ENCODE measurements at places on chromosomes 7 and 10. TPM values are rescaled to one million over a fixed set of nuclear protein-coding genes. Genes with fewer than 3 reads are reported as not detected.

- H3K4me3 ChIP-seq, result no peak overlapping the region
- DNase-seq, result no peak
- no peak overlapping the region for H3K27ac ChIP-seq
- H3K27me3 ChIP-seq, result no peaks in the 10 kb centered on the region
- peaks cover 8% of the 10 kb centered on the region for H3K36me3 ChIP-seq
These were observed 122.6 kb downstream of the MICU1 start for GRCh38 chr10:72503241-72503640.

GRCh38 chr10:30413996-30414576 is 19.9 kb upstream of the MAP3K8 start:
- H3K4me1 ChIP-seq, result peaks cover 25% of the 10 kb centered on the region
- no peaks in the 10 kb centered on the region for H3K27me3 ChIP-seq
- no peak overlapping the region for H3K4me3 ChIP-seq
- no peak overlapping the region for H3K27ac ChIP-seq
- peak; percentile 83 for DNase-seq

GRCh38 chr10:8998751-8999150 is 944.3 kb downstream of the GATA3 start:
- H3K4me1 ChIP-seq, result peaks cover 3% of the 10 kb centered on the region
- H3K36me3 ChIP-seq, result no peaks in the 10 kb centered on the region
- no peaks in the 10 kb centered on the region for H3K27me3 ChIP-seq
- no peak overlapping the region for H3K27ac ChIP-seq

DNA sequence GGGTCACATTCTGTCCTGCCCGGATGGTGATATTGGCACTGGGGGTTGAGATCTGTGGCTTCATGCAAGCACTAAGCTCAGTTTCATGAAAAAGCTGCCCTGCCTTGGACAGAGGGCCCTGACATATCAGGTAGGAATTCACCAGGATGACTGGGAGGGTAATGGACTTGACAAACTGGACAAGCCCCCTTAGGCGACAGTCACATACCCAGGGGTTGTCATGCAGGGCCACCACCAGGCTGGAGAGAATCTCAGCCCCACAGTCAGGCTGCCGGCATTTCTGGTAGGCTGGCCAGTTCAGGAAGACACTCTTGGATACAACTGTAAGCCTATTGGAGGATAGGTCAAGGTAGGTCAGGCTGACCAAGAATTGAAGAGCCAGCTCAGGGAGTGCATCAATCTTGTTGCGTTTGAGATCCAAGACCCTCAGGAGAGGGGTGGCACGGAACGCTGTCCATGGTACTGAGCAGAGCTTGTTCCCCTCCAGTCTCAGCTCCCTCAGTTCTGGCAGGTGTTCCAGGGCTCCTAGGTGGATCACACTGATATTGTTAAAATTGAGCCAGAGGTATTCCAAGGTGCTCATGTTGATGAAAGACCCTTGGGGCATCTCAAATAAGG is 824 bp downstream of the LRIT2 start:
- no peak for DNase-seq
- no peak overlapping the region for H3K4me3 ChIP-seq
- H3K27ac ChIP-seq, result no peak overlapping the region
- peaks cover 4% of the 10 kb centered on the region for H3K27me3 ChIP-seq
- H3K36me3 ChIP-seq, result no peaks in the 10 kb centered on the region

DNA sequence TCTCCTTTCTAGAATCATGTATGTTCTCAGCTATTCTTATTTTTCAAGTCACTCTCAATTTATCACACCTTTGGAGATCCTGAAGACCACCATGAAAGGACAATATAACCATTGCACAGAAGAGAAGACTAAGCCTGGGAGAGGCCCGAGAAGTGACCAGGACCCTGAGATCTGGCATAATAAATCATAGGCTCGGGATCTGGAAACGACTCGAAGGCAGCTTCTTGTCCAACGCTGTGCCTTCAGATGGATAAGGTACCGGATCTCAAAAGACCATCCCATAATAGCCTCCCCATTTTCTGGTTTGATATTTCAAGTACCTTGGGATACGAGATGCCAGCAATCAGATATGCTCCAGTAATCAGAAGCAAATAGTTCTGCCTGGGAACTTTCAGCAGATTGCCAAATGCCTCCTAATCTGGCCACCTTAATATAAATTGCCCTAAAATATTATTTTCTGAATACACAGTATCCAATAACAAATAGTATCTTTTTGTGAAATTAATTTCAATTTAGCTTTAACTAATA is 179.2 kb upstream of the ZMIZ1 start:
- peaks cover 5% of the 10 kb centered on the region for H3K27me3 ChIP-seq
- H3K27ac ChIP-seq, result no peak overlapping the region
- peaks cover 4% of the 10 kb centered on the region for H3K4me1 ChIP-seq

- DNase-seq, result no peak
- no peak overlapping the region for H3K27ac ChIP-seq
- H3K36me3 ChIP-seq, result no peaks in the 10 kb centered on the region
- no peaks in the 10 kb centered on the region for H3K4me1 ChIP-seq
- no peak overlapping the region for H3K4me3 ChIP-seq
- H3K27me3 ChIP-seq, result peaks cover 2% of the 10 kb centered on the region
These were observed 45.4 kb downstream of the CTTNBP2 start for GRCh38 chr7:117827862-117828261.

GRCh38 chr10:3980660-3981059 is 195.7 kb upstream of the KLF6 start:
- no peak overlapping the region for H3K27ac ChIP-seq
- H3K27me3 ChIP-seq, result no peaks in the 10 kb centered on the region
- DNase-seq, result no peak
- H3K36me3 ChIP-seq, result peaks cover 20% of the 10 kb centered on the region
- peak overlapping the region; percentile 3 for H3K4me3 ChIP-seq
- peaks cover 38% of the 10 kb centered on the region for H3K4me1 ChIP-seq

GRCh38 chr10:111084366-111085255 is 7.8 kb downstream of the ADRA2A start:
- peaks cover 24% of the 10 kb centered on the region for H3K27me3 ChIP-seq
- no peak overlapping the region for H3K4me3 ChIP-seq
- H3K27ac ChIP-seq, result no peak overlapping the region

- H3K4me1 ChIP-seq, result peaks cover 18% of the 10 kb centered on the region
- peaks cover 1% of the 10 kb centered on the region for H3K36me3 ChIP-seq
- H3K27ac ChIP-seq, result no peak overlapping the region
- peak; percentile 78 for DNase-seq
These were observed 84.0 kb downstream of the ANLN start for GRCh38 chr7:36473454-36474282.

DNA sequence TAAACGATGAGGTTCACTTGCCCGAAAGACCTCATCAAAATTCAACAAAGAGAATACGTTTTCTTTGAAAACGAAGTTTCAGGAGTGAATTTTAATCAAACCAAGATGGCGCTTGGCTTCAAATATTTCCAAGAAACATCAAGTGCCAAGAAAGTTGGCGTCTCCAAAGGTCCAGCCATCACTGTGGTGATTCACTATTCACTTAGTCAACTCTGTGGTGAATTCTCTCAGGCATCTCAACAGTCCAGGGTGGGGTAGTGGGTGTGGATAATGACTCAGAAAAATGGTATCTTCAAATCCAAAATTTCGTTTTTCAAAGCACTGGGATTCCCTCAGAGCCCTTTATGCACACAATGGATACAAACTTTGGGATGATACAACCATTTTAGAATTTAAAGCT is 133.1 kb downstream of the SVIL start:
- H3K27me3 ChIP-seq, result no peaks in the 10 kb centered on the region
- no peak overlapping the region for H3K27ac ChIP-seq

GRCh38 chr10:101241840-101242707 is 12.8 kb upstream of the LBX1 start:
- H3K4me3 ChIP-seq, result no peak overlapping the region
- no peaks in the 10 kb centered on the region for H3K36me3 ChIP-seq
- peaks cover 61% of the 10 kb centered on the region for H3K27me3 ChIP-seq
- no peak for DNase-seq

DNA sequence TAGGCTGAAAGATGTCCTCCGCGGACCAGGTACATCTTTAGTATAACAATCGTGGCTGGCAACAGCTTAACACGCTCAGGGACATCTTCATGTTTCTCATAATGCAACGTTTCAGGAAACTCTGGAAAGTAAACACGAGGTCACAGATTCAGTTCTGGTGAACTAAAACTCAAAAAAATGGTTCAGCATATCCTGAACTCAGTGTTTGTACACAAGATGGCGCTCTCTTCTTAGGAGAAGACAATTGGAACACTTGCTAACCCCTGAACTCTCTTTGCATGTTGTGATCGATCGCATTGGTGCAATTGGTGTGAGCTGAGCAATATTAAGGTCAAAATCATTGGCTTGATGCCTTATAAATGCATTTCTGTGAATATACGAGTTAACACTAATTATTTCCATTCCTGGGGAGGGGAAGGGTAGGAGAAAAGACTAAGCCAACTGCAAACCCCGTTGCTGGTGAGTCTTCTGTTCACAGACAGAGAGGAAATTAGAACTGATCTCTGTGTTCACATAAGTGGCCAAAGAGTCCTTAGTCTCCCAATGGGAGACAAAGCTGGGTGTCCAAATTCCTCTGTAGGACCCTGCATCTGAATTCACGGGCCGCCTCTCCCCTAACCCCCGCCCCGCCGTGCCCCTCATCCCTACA is 52.6 kb upstream of the FAM180A start:
- peaks cover 2% of the 10 kb centered on the region for H3K4me1 ChIP-seq
- H3K4me3 ChIP-seq, result no peak overlapping the region
- no peak overlapping the region for H3K27ac ChIP-seq

- H3K4me1 ChIP-seq, result peaks cover 80% of the 10 kb centered on the region
- no peak for DNase-seq
- H3K27ac ChIP-seq, result peak overlapping the region; percentile 86
These were observed 213.0 kb downstream of the CELF2 start for GRCh38 chr10:11230498-11231167.

DNA sequence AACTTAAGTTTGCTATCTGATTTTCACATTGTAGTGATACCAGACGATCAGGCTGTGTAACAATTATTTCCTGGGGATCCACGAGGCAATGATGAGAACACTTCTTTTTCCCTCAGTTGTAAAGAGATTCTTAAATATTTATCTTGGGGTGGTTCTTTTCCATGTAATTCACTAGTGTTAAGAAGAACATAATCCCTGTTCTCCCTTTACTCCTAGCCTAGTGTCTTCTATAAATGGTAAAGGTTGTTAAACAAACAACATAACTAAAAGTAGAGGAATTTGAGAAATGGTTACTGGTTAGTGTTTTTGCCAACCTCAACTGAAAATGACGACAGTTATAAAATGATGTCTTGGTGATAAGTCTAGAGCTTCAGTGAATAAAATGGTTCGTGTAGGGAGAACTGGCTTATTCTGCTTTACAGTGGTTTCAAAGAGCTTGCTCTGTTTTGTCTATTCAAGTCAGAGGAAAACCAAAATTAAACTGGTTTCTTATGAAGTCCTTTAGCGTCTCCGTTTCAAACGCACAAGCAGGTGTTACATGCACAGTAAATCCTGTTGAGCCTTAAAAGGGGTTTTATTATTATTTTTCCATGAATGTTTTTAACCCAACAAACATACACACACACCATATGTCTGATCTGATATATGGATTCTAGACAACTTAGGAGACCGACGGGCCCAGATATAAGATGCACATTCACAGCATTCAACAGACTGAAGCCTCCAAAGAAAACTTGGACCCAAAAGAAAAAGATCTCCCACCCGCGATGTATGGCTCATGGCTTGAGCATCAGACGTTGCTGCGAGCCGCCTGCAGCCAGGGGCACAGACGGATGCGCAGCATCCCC is 1.1 kb downstream of the TBX20 start:
- H3K27ac ChIP-seq, result no peak overlapping the region
- H3K4me1 ChIP-seq, result peaks cover 12% of the 10 kb centered on the region
- peak overlapping the region; percentile 73 for H3K4me3 ChIP-seq
- peaks cover 86% of the 10 kb centered on the region for H3K27me3 ChIP-seq
- H3K36me3 ChIP-seq, result no peaks in the 10 kb centered on the region
- DNase-seq, result no peak

Gene KAT6B
- 21.2 TPM for total RNA-seq

Gene SLC18A2
- total RNA-seq, result not detected

Gene ELAPOR2
- 2.1 TPM for total RNA-seq

Gene CACNA2D1
- not detected for total RNA-seq

Gene CPED1
- not detected for total RNA-seq

Measured in activated CD4-positive, alpha-beta T cell treated with anti-CD3 and anti-CD28 coated beads, Interleukin-2, amount 10 ng/mL, durations not matched to agents 24 days and 14 days (primary cell).